Activated T-cell treated with anti-CD3 and anti-CD28 coated beads for 48 hours (primary cell): ENCODE measurements at places on chromosomes 5 and 9.
A peak's percentile ranks its signal among the peaks of the same experiment; 100 is the strongest.

- peak; percentile 34 for DNase-seq
Measured at GRCh38 chr9:35736201-35736633, 3.8 kb downstream of the CREB3 start.

DNA sequence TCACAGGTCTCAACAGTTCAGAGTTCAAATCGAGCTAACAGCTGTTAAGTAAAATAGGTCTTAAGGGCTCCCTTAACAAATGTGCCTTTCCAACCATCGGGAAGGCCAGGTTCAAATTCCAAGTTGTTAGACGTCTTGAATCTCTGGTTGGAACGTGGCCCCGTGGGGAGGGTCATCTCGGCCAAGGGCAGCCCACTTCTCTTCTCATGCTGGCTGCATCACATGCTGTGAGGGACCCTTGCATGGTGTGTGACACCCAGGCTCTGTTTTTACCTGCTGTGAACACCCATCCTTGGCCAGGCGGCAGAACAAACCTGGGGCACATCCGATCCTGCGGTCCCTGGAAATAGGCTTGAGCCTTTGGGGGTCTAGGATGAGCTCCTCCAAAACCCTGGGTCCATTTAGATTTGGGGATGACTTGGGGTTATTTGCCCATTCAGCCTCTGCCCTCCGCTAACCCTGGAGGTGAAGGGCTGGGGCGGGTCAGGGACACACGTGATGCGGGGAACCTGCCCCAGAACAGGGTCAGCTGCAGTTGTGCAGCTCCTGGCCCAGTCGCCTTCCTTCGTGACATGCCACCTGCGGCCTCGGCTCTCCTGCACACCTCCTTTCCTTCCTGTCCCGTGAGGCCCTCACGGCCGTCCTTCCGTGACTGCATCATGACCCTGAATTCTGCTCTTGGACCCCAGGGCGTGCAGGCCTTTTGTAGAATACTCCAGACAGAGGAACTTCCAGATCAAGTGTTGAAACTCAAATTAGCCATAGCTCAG, 45.9 kb downstream of the BOD1 start:
- DNase-seq: no peak

- no peak for DNase-seq
Measured at GRCh38 chr5:136208916-136209315, 16.0 kb upstream of the SMIM32 start.

DNA sequence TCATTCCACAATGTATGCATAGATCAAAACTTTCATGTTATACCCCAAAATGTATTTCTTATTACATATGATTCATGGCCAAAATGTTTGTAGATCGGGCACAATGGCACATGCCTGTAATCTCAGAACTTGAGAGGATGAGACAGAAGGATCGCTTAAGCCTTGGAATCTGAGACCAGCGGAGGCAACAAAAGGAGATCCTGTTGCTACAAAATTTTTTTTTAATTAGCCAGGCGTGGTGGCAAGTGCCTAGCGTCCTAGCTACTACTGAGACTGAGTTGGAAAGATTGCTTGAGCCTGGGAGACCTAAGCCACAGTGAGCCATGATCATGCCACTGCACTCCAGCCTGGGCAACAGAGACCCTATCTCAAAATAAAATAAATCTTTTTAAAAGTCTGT, 89.9 kb downstream of the MAPKAP1 start:
- DNase-seq: no peak

- no peak for DNase-seq
Measured at GRCh38 chr5:137192293-137192743, 306.8 kb downstream of the SPOCK1 start.

GRCh38 chr9:116580853-116581252, 106.3 kb upstream of the TRIM32 start:
- DNase-seq: no peak

- DNase-seq: no peak
Measured at GRCh38 chr9:7907551-7908337, 108.2 kb upstream of the DMAC1 start.

GRCh38 chr5:95841914-95842812, 19.6 kb upstream of the GLRX start:
- DNase-seq: no peak

DNA sequence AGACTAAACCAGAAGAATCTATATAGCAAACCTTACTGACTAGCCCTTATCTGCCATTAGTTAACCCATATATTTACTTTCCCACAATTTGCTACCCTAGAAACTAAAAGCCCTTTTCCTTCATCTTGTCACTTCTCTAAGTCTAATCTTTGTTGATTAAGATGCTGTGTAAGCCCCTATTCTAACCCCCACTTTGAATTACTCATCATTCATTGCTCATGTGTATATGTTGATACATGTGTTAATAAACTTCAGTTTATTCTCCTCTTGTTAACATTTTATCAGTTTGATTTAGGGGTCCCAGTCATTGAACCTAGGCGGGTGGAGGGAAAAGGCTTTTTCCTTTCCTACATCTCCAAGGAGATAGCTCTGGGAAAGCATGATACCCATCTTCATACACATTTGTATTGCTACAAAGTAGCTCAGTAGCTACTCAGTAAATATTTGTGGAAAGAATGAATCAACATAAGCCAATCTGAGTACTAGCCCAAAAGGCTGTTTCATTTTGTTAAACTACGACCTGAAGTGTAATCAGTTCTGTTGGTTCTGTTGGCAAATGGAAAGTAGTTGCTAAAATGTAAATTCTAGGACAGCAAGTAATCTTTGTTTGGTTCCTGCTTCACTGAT, 35.1 kb upstream of the NDFIP1 start:
- no peak for DNase-seq

DNA sequence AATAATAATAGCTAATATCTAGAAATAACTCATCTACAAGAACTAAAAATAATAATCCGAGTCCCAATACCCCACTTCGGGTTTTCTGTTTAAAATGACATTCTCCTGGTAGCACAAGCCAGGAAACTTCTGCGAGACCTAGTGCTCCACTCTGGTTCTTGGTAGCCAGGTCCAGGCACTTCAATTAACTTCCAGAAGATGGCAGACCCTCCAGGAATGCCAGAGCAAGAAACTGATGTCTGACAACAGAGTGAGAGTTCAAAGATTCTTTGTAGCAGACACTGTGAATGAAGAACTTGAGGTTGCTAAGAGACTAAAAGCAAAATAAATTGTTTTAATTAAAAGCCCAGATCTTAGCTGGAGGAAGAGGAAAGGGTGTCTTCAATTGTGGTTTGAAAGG, 1963.3 kb upstream of the CDH9 start:
- DNase-seq: no peak

GRCh38 chr9:113310538-113310937, 7.4 kb upstream of the RNF183 start:
- no peak for DNase-seq

GRCh38 chr5:96067251-96067650, 105.6 kb upstream of the ELL2 start:
- DNase-seq: no peak

DNA sequence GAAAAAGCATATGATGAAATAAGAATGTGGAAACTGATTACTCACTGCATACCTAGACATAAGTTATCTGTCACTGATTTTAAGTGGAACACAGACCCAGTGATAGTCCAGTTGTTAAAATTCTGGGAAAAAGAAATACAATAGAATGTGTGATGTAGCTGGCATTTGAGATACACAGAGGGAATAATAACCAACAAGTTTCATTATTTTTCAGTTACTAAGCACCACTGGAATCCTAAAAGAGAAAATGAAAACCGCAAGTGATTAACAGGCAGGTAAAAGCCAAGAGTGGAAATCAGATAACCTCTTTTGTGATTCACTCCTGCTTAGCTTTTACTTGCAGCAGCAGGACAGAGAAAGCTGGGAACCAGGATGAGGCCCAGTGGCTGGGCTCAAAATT, 994.0 kb upstream of the SEMA6A start:
- no peak for DNase-seq

- DNase-seq: no peak
Measured at GRCh38 chr9:137300567-137301080, 1.4 kb downstream of the NRARP start.

DNA sequence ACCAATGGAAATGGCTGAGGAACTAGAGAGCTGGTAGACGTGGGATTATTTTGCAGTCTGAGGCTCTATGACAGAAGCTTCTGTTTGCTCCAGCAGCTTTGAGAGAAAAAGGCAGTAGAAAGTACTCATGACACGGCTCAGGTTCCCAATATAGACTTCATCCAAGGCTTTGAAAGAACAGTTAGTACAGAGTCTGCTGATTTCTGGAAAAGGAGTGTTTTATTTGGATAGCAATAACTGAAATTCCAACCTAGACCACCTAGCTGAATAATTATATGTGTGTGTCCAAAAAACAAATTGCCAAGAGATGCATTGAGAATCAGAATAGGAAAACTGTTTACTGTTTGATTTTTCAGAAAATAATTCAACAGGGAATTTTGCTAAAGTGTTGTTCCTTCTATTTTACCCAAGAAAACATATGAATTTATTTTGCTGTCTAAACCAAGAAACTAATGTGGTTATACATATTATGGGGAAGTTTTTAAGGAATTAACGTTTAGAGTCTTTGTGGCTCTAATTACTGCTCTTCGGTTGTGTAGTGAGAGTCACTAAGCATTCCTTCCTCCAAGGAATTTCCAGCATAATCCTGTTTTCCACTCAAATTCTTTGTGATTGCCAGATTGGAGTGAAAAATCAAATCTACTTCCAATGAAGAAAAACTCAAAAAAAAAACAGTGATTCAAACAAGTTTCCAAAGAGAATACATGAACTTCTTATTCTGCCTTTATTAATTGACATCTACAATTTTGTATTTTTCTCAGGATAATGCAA, 18.1 kb upstream of the MTX3 start:
- DNase-seq: no peak

DNA sequence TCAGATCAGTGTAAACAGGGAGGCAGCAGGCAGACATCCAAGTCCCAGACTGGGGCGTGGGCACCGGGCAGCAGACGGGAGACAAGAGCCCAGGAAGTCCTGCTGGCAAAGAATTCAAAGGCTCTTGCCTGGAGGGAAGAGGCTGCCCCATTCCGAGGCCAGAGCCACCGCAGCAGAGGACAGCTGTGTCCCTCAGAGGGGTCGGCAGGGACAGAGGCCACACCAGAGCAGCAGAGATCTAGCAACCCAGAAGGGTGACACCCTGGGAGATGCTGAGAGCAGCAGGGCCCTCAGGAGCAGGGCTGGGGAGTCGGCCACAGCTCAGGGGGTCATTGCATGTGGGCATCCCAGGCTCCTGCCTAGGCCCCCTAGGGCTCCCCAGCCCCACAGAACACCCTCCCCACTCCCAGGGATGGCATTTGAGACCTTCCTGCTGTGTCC, 29.1 kb downstream of the ADAMTS2 start:
- no peak for DNase-seq

GRCh38 chr5:140925806-140926442, at the start of gene PCDHAC1:
TSS of gene PCDHAC1 (plus strand) at chr5:140926299. CDS start at chr5:140926893, 594 bp downstream.
- DNase-seq: no peak

- DNase-seq: no peak
Measured at GRCh38 chr9:93417538-93417937, 33.9 kb upstream of the FAM120A start.

DNA sequence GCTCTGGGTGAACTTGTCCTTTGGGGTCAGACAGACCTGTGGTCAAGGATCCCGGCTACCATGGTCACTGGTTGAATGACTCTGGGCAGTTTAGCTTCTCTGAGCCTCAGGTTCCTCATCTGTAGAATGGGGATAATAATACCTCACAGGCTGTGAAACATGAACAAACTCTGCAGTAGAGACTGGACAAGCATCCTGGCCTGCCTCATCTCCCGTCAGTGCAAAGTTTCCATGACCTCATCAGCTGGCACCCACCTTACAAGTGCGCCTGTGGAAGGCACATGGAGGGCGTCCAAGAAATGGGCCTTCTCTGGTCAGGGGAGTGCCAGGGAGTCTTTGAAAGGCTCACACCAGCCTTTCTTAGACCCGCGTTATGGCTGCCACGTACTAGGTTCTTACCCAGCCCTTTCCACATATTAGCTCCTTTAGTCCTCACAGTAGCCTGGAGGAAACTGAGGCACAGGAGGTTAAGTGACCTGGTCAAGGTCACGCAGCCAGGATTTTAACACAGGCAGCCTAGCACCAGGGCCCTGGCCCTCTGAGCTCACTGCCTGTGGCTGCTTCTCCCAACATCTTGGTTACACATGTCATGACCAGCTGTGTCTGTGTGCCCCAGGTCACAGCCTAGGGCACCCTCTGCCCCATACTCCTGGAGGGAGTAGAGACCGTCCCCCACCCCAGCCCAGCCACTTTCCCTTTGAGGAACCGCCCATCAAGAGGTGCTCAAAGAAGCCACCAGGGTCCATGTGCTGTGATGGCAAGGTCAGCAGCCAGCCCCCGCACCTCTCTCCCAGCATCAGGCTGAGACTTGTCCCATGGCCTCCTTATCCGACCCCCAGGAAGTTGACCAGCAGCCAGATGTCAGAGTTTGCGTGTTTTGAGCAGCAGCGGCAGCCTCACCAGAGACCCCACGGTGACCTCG, 39.4 kb upstream of the RPL26L1 start:
- no peak for DNase-seq

- DNase-seq: no peak
Measured at GRCh38 chr9:74771672-74772071, 116.0 kb downstream of the TRPM6 start.

GRCh38 chr5:154587123-154588026, 109.3 kb upstream of the HAND1 start:
- no peak for DNase-seq

GRCh38 chr5:2721385-2722138, 29.9 kb downstream of the IRX2 start:
- DNase-seq: no peak
